ENCODE measurements at places on chromosomes 4 and X. TPM values are rescaled to one million over a fixed set of nuclear protein-coding genes. Genes with fewer than 3 reads are reported as not detected.

The BRCC3 gene
- total RNA-seq: 31.6 TPM

The ZBED1 gene
- total RNA-seq: 36.3 TPM

The CT45A2 gene
- not detected for total RNA-seq

The DAPP1 gene
- not detected for total RNA-seq

The MAGEA3 gene
- total RNA-seq: 2.7 TPM
